ENCODE measurements at places on chromosomes 5 and 9. TPM values are rescaled to one million over a fixed set of nuclear protein-coding genes. Genes with fewer than 3 reads are reported as not detected.

GRCh38 chr5:176806137-176806536 is 4.2 kb upstream of the UNC5A start:
- no peak for DNase-seq

Gene STK10
- 15.2 TPM for total RNA-seq

DNA sequence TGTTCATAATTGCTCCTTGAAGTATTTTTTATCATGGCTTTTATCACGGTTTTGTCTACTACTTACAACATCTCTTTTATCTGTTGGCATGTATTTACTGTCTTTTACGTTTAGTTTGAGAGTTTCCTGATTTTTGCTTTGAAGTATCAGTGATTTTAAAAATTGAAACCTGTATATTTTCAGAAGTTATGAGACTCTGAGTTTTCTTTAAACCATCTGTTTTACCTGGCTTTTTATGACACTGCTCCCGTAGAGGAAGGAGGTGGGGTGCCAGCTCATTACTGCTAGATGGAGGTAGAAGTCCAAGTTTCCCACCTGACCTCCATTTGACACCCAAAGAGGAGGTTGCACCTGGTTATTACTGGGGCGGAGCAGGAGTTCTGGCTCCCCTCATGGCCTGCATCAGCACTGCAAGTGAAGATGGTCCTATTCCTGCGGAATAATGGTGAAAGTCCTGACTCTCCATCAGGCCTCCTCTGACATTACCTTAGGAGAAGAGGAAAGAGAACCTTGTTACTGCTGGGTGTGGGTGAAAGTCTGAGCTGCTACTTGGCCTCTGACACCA is 10.0 kb upstream of the ZNF131 start:
- no peak for DNase-seq

DNA sequence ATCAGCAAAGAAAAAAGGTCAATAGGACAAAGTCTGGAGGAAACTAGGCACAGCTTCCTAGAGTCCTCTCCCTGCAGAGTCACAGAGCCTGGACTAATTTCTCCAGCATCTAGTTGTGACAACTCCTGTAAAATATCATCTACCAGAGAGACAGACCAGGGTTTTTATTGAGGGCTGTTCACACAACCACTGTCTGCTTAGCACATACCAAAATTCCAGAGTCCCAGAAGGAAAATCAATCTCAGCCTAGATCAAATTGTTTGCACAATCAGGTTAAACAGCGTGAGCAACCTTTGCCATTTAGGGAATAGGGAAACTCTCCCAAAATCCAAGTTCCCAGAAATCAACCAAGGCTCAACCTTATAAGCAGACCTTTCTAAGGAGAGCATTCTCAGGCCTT is 190.3 kb downstream of the SYK start:
- no peak for DNase-seq

DNA sequence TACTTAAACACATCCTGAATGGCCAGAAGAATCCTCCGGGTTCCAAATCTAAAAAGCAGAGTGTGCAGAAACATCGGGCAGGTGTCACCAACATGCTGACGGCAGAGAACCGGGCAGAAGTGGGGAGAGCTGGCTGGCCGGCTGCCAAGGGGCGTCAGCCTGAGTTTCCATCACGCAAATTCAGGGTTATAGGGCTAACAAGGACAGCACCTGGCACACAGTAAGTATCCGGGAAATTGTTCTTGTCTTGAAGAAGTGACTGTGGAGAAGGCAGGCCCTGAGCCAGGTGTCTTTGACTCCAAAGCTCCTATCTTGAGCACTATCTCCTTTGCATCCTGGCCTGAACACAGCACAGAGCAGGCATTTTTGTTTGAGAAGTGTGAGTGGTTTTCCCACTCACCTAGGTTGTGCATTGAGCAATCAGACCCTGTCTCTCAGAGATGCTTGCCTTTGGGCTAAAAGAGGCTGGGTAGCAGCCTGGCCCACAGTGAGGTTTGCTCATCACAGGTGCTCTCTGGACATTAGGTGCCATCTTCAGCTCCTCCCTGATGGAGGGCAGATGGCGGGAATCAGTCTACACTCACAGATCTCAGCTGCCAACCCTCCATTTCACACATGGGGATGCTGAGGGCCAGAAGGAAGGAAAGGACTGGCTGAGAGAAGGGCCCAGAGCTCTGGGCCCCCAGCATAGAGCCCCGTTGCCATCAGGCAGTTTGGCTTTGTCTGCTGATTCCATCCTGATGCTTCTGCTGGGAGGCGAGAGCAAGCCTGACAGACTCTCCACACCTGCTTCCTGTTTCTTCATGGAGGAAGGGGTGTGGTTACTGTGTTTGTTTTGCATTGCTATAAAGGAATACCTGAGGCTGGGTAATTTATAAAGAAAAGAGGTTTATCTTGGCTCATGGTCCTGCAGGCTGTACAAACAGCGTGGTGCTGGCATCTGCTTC is 52.8 kb downstream of the WHRN start:
- DNase-seq, result no peak

GRCh38 chr5:14008819-14009311 is 64.4 kb upstream of the DNAH5 start:
- no peak for DNase-seq

- no peak for DNase-seq
Measured at GRCh38 chr5:158701007-158701391, 398.7 kb downstream of the EBF1 start.

Gene GFPT2
- 1.1 TPM for total RNA-seq

GRCh38 chr5:158482125-158482524 is 617.6 kb downstream of the EBF1 start:
- no peak for DNase-seq
